ENCODE measurements at places on chromosomes 12 and 14. TPM values are rescaled to one million over a fixed set of nuclear protein-coding genes. Genes with fewer than 3 reads are reported as not detected.

DNA sequence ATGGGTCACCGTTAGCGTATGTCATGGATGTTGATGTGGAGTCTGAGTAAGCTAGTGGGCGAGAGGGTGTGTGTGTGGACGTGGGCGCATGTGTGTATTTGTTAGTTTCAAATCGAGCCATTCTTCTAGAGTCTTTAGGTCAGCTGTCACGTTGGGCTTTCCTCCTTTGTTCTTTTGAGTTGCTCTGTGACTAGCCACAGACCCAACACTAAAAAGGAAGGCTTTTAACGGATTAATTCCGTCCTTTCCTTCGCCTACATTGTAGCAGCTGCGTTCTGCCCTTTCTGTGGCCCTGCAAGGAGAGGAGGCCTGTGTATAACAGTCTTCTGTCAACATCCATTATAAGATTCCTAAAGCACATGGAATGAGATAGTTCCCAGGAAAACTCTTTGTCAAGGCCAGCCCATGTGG is 117.2 kb upstream of the DNM1L start:
- H3K4me1 ChIP-seq: peaks cover 12% of the 10 kb centered on the region
- H3K4me3 ChIP-seq: no peak overlapping the region
- peak; percentile 47 for DNase-seq
- H3K36me3 ChIP-seq: no peaks in the 10 kb centered on the region
- no peak overlapping the region for H3K27ac ChIP-seq
- H3K27me3 ChIP-seq: no peaks in the 10 kb centered on the region

Gene LRRIQ1
- total RNA-seq: 13.2 TPM

- no peak for DNase-seq
- no peaks in the 10 kb centered on the region for H3K27me3 ChIP-seq
Observed at GRCh38 chr12:131002216-131002631, 48.5 kb downstream of the ADGRD1 start.

DNA sequence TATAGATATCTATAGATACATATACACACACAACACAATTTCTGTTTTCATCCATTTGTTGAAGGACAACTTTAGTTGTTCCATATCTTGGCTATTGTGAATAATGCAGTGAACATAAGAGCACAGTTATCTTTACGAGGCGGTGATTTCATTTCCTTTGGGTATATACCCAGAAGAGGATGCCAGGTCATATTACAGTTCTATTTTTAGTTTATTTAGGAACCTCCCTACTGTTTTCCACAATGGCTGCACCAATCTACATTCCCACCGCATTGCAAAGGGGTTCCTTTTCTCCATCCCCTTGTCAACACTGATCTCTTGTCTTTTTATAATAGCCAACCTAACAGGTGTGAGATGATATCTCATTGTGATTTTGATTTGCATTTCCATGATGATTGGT is 143.4 kb upstream of the ARHGAP5 start:
- no peak overlapping the region for H3K27ac ChIP-seq
- no peaks in the 10 kb centered on the region for H3K36me3 ChIP-seq
- H3K27me3 ChIP-seq: no peaks in the 10 kb centered on the region
- H3K4me3 ChIP-seq: no peak overlapping the region

- H3K36me3 ChIP-seq: no peaks in the 10 kb centered on the region
- H3K4me1 ChIP-seq: no peaks in the 10 kb centered on the region
- DNase-seq: no peak
- no peaks in the 10 kb centered on the region for H3K27me3 ChIP-seq
Observed at GRCh38 chr14:94922595-94923239, 152.8 kb upstream of the GSC start.

Gene PIK3C2G
- 1.1 TPM for total RNA-seq

DNA sequence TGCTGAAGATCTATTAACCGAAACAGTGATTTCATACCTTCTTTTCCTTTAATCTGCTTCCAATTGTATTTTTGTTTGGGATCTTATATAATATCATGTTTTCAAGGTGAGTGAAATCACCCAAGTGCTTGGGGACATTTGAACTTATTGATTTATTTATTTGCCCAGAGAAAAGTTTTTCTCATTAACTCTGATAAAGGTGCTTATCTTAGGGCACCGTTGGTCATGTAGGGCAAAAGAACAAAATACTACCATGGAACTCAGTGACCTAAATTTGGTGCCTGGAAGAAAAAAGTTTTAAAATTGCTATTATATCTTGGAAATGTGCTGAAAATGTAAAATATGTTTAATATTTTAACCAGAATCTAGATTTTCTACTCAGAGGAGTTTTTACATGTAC is 207.4 kb upstream of the NPAS3 start:
- no peaks in the 10 kb centered on the region for H3K4me1 ChIP-seq
- DNase-seq: no peak
- no peaks in the 10 kb centered on the region for H3K27me3 ChIP-seq
- no peak overlapping the region for H3K4me3 ChIP-seq

Gene TSPAN9
- total RNA-seq: 23.5 TPM

DNA sequence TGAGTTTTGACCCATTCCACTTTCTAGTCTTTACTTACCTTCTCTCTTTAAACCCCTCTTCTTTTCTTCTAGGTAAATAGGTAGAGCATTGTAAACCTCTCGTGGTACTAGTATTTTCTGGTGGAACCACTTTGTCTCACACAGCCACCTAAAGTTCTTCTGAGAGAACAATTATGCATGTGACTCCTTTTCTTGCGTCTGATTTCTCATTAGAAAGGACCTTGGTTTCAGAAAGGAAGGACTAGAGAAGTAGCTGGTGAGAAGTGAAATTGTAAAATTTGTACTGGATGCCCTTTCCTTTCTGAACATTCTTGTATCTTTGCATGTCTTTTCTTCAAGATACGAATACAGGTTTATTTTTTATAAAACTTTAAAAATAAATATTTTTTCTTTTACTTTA is 99.0 kb downstream of the NUBPL start:
- H3K27ac ChIP-seq: no peak overlapping the region
- no peak for DNase-seq
- H3K27me3 ChIP-seq: no peaks in the 10 kb centered on the region
- no peak overlapping the region for H3K4me3 ChIP-seq
- no peaks in the 10 kb centered on the region for H3K4me1 ChIP-seq

DNA sequence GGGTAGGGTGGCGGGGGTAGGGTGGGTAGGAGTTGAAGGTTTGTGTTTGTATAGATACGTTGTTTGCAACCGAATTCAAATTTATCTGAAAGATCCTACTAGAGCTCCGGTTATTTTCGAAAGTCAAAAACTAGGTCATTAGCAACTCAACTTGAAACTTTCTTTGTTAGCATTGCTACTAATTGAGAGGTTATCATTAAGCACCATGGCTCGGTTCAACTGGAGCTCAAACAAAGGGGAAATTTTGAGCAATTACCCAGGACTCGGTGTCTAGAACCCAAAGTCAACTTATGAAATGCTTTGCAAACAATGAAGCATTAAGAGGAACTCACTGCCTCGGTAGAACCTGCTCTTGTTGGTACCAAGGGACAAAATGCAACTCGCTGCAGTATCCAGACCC is 207.7 kb downstream of the BCAT1 start:
- DNase-seq: no peak
- no peak overlapping the region for H3K27ac ChIP-seq
- H3K27me3 ChIP-seq: no peaks in the 10 kb centered on the region
- H3K4me3 ChIP-seq: no peak overlapping the region
- no peaks in the 10 kb centered on the region for H3K36me3 ChIP-seq

DNA sequence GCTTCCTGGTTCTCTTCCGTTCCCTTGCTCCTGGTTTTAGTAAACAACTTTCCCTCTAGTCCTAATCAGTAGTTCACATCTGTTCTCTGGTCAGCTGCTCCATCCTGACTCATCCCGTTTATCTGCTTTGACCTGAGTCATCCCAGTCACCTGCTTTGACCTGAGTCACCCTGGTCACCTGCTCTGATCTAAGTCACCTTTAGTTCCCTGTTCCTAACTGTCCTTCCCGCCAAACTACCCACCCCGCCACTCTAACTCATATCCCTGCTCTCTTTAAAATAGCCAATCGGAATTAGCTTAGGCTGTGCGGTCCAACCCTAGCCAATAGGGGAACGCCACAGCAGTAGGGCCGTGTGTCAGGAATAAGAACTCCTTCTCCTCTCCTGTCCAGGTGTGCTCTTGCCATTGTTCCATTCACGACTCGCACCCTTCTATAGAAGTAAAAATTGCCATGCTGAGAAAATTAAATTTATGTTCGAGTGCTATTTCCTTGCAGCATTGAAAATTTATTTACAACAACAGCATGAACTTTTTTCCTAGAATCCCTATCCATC is 3.1 kb upstream of the ANKRD33 start:
- H3K27me3 ChIP-seq: no peaks in the 10 kb centered on the region
- H3K4me1 ChIP-seq: no peaks in the 10 kb centered on the region
- no peak overlapping the region for H3K4me3 ChIP-seq
- DNase-seq: no peak
- H3K36me3 ChIP-seq: no peaks in the 10 kb centered on the region

DNA sequence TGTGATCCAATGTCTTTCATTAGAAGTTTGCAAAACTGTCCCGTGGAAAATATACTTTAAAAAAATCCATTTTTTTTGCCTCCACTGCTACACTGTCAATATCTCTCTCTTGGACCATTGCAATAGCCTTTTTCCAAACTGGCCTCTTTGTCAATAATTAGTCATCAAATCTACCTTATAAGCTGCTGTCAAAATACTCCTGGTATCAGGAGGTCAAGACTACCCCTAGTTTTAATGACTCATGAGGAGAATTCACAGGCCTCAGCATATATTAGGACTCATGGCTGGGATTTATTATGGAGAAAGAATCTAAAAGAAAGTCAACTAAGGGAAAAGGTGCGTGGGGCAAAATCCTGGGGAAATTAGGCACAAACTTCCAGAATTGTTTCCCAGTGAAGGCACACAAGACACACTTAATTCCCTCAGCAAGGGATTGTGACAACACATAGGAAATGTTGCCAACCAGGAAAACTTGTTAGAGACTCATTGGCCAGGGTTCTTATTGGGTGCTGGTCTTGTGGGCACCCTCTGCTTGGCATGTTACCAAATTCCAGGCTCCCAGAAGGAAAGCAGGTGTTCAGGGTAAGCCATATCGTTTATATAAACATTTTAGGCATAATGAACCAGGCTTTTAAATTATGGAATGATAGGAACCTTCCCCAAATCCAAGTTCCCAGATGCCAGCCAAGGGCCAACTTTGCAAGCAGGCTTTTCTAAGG is 56.1 kb downstream of the TMEM117 start:
- no peaks in the 10 kb centered on the region for H3K27me3 ChIP-seq
- no peaks in the 10 kb centered on the region for H3K4me1 ChIP-seq
- H3K36me3 ChIP-seq: no peaks in the 10 kb centered on the region
- DNase-seq: no peak
- H3K4me3 ChIP-seq: no peak overlapping the region
- no peak overlapping the region for H3K27ac ChIP-seq

DNA sequence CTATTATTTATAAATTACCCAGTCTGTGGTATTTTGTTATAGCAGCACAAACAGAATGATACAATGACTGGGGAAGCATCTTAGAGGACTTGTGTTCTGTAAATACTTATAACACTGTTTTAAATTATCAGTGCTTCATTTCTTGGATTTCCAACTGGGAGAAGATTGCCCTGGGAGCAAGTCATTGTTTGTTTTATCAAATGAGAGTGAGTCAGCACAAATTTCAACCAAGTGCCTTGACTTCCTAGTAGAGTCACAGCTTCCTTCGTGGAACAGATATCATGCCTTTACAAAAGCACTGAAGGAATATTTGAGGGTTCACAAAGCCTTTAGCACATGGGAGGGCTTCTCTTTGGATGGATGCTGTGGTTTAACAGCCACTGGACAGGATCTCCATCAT is 234.1 kb downstream of the KTN1 start:
- no peaks in the 10 kb centered on the region for H3K4me1 ChIP-seq
- no peaks in the 10 kb centered on the region for H3K27me3 ChIP-seq
- H3K27ac ChIP-seq: no peak overlapping the region
- DNase-seq: no peak
- H3K4me3 ChIP-seq: no peak overlapping the region
- no peaks in the 10 kb centered on the region for H3K36me3 ChIP-seq

- H3K36me3 ChIP-seq: no peaks in the 10 kb centered on the region
- H3K27me3 ChIP-seq: no peaks in the 10 kb centered on the region
- H3K4me3 ChIP-seq: no peak overlapping the region
Observed at GRCh38 chr12:14314801-14315200, 50.7 kb upstream of the ATF7IP start.

Gene ADCY4
- 23.1 TPM for total RNA-seq

DNA sequence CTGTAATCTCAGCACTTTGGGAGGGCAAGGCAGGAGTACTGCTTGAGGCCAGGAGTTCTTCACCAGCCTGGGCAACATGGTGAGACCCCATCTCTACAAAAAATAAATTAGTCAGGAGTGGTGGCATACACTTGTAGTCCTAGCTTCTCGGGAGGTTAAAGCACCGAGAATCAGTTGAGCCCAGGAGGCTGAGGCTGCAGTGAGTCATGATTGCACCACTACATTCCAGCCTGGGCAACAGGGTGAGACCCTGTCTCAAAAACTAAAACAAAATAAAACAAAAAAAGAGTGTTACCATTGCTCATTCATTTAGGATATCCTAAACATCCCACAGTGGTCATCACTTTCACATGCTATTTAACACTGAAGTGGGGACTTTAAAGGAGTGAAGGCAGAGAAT is 7.8 kb downstream of the NEK9 start:
- DNase-seq: no peak
- H3K4me3 ChIP-seq: no peak overlapping the region
- no peaks in the 10 kb centered on the region for H3K27me3 ChIP-seq

GRCh38 chr14:40362856-40363255 is 930.6 kb upstream of the FBXO33 start:
- no peaks in the 10 kb centered on the region for H3K36me3 ChIP-seq
- no peaks in the 10 kb centered on the region for H3K27me3 ChIP-seq
- no peaks in the 10 kb centered on the region for H3K4me1 ChIP-seq
- H3K27ac ChIP-seq: no peak overlapping the region
- DNase-seq: no peak

DNA sequence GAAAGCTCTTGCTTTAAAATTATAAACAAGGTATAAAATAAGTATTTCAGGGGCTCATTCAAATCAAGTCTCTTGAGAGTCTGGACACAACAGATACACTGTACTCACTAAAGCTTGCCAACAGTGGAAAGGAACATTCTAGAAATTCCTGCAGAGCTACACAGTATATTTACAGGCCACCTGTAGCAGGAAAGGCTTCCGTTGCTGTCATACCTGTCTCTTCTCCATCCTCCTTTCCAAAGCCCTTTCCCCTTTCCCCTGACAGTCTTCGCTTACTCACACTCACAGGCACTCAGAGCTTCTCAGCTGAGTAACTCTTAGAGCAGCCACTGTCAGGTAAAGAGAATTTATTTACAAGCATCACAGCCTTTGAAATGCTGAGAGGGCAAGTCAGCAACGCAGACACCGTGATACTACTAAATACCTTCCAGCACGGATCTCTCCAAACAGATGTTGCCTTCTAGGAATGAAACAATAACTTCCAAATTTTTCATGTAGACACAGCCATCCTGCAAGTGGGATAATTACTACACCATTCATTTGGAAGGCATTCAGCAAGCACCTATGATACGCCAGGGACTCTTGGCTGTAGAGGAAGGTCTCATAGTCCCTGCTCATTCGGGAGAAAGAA is 167.9 kb downstream of the FOXN3 start:
- no peaks in the 10 kb centered on the region for H3K27me3 ChIP-seq
- DNase-seq: no peak
- peaks cover 22% of the 10 kb centered on the region for H3K4me1 ChIP-seq
- no peak overlapping the region for H3K4me3 ChIP-seq
- H3K36me3 ChIP-seq: no peaks in the 10 kb centered on the region
- H3K27ac ChIP-seq: no peak overlapping the region

All from testis (tissue), 5 donors.